ENCODE measurements at places on chromosomes 7 and 10.

DNA sequence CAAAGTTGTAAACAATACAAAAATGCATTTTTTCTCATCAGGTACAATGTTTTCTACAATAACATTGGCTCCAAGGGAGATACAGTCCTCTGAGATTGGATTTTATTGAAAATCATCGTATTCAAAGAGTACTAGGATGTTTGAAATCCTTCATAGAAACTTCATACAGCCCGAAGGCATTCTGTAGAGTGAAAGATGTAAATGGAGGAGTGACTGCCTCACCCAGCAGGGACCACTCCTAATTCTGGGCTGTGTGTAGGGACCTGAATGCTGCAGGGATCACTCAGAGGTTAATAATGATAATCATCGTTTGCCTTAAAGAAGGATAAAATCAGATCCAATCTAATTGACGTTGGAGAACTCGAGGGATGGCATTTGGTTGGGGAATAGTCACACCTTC lies 198.6 kb downstream of the HECW1 start:
- DNase-seq: no peak

GRCh38 chr10:52115823-52116222 lies 198.3 kb upstream of the DKK1 start:
- DNase-seq: peak; percentile 55

- DNase-seq: no peak
These were observed 1.4 kb downstream of the NUDT1 start for GRCh38 chr7:2243458-2243857.

- peak; percentile 28 for DNase-seq
These were observed 493.4 kb upstream of the ZMIZ1 start for GRCh38 chr10:78575400-78575799.

DNA sequence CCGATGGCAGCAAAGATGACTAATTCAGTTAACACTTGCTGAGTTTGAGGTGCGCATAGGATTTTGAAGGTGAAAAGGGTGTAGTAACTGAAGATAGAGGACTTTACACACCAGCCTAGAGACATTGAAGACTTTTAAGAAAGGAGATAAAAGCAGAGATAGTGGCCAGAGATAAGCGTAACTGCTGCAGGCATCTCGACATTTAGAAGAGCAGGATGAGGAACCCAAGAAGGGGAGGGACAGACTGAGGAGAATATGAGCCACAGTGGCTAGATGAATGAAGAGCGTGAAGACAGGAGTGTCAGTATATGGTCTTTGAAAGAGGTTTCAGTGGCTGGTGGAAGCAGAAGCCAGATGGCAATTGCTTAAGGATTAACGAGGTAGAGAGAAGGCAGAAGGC lies 71.6 kb downstream of the CELF2 start:
- no peak for DNase-seq

DNA sequence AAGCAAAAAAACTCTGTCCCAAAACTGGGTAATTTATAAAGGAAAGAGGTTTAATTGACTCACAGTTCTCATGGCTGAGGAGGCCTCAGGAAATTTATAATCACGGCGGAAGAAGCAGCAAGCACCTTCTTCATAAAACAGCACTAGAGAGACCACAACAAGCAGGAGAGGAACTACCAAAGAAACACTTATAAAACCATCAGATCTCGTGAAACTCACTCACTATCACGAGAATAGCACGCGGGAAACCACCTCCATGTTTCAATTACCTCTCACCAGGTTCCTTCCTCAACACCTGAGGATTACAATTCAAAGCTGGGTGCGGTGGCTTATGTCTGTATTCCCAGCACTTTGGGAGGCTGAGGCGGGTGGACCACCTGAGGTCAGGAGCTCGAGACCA lies 48.5 kb downstream of the PDIA4 start:
- DNase-seq: no peak

DNA sequence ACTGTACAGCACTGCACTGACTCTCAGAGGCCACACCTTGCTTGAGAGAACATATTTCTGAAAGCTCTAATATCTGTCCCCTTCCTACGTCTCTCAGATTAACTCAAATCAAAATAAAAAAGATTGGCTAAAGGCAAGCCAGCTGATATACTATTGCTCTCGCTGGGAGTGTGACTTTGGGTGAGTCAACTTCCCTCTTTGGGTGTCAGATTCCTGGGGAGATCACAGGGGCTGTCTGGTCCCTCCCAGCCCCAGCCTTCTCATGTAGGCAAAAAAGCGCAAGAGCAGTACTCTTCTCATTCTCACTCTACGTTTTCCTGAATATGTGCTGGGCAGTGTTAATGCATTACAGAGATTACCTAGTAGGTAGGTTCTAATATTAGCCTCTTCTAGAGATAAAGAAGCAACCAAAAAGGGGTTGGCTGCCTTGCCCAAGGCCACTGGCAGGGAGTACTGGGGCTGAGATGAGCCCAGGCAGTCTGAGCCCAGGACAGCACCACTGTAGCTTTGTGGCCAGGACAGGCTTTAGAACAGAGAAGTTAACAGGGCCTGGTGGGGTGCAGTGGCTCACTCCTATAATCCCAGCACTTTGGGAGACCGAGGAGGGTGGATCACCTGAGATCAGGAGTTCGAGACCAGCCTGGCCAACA lies 9.1 kb upstream of the DENND2A start:
- peak; percentile 57 for DNase-seq

Data from fibroblast of skin of right biceps (primary cell).